Type B pancreatic cell (in vitro differentiated cells): ENCODE measurements at places on chromosomes 4 and X. TPM values are rescaled to one million over a fixed set of nuclear protein-coding genes. Genes with fewer than 3 reads are reported as not detected.

Gene EFHC2
- total RNA-seq = 0.21 and 2.1 TPM in 2 replicates

Gene GPRASP1
- 2.8 and 8.3 TPM in 2 replicates for total RNA-seq

Gene SLC10A3
- 13.0 and 23.0 TPM in 2 replicates for total RNA-seq

Gene DUX4
- total RNA-seq = not detected in 2 replicates

DNA sequence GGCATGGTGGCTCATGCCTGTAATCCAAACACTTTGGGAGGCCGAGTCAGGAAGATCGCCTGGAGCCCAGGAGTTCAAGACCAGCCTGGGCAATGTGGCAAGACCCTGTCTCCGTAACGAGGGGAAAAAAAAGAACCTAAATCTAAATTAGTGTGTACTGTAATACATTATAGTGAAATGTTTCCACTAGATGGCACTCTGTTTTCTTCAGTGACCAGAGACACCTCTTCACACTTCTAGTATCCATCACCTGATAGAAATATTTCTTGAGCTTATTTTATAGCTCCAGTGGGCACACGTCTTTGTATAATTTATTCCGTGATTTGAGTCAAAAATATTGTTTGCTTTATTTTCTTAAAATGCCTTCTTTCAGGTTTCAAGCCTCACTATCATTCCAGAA lies 600.9 kb upstream of the DIPK2B start:
- no peak overlapping the region for H3K4me3 ChIP-seq
- DNase-seq = no peak
- peaks cover 15% of the 10 kb centered on the region for H3K36me3 ChIP-seq
- H3K4me1 ChIP-seq = peaks cover 10% of the 10 kb centered on the region
- H3K27ac ChIP-seq = no peak overlapping the region

DNA sequence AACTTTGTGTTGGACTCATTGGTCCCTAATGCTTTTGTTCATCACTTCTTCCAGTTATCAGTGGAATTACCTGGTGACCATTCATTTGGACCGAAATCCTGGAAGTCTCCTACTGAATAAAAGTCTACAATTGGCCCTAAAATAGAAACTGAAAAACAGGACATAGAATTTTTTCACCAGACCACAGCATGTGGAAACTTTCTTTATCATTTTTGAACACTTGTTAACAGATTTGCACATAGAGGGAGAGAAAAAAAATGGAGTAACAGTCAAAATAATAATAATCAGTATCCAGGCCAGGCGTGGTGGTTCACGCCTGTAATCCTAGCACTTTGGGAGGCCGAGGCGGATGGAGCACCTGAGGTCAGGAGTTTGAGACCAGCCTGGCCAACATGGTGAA lies 7.1 kb downstream of the EPGN start:
- H3K4me1 ChIP-seq = peaks cover 2% of the 10 kb centered on the region
- no peak overlapping the region for H3K4me3 ChIP-seq
- H3K27ac ChIP-seq = no peak overlapping the region
- no peak for DNase-seq

DNA sequence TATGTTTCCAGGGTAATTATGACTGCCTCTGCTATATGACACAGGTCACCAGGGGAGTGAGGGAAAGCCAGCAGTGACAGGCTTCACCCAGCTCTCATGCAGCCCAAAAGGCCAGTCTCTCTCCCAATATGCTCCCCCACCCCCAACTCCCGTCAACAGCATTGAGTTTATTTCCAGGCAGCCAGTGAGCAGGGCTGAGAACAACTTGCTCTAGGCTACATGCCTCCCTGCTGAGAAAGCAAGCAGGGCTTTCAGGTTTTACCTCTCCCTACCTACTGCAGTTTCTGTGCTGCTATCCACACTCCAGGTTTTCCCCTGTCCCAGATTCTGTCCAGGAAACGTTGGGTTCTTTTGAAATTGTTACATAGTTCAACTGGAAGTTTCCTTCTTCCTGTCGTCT lies 291.4 kb downstream of the PABPC4L start:
- H3K4me3 ChIP-seq = no peak overlapping the region
- no peak for DNase-seq
- no peaks in the 10 kb centered on the region for H3K36me3 ChIP-seq
- H3K27ac ChIP-seq = no peak overlapping the region
- H3K27me3 ChIP-seq = no peaks in the 10 kb centered on the region

- no peak for DNase-seq
- no peaks in the 10 kb centered on the region for H3K27me3 ChIP-seq
- no peak overlapping the region for H3K27ac ChIP-seq
- H3K36me3 ChIP-seq = no peaks in the 10 kb centered on the region
- peaks cover 18% of the 10 kb centered on the region for H3K4me1 ChIP-seq
These were observed 64.1 kb upstream of the TENM3 start for GRCh38 chr4:182179105-182179504.

GRCh38 chr4:38534344-38535045 lies 129.5 kb upstream of the KLF3 start:
- no peaks in the 10 kb centered on the region for H3K27me3 ChIP-seq
- peaks cover 10% of the 10 kb centered on the region for H3K4me1 ChIP-seq
- H3K36me3 ChIP-seq = no peaks in the 10 kb centered on the region
- H3K27ac ChIP-seq = no peak overlapping the region
- H3K4me3 ChIP-seq = no peak overlapping the region
